ENCODE measurements at places on chromosomes 6 and 20.
A peak's percentile ranks its signal among the peaks of the same experiment; 100 is the strongest.

DNA sequence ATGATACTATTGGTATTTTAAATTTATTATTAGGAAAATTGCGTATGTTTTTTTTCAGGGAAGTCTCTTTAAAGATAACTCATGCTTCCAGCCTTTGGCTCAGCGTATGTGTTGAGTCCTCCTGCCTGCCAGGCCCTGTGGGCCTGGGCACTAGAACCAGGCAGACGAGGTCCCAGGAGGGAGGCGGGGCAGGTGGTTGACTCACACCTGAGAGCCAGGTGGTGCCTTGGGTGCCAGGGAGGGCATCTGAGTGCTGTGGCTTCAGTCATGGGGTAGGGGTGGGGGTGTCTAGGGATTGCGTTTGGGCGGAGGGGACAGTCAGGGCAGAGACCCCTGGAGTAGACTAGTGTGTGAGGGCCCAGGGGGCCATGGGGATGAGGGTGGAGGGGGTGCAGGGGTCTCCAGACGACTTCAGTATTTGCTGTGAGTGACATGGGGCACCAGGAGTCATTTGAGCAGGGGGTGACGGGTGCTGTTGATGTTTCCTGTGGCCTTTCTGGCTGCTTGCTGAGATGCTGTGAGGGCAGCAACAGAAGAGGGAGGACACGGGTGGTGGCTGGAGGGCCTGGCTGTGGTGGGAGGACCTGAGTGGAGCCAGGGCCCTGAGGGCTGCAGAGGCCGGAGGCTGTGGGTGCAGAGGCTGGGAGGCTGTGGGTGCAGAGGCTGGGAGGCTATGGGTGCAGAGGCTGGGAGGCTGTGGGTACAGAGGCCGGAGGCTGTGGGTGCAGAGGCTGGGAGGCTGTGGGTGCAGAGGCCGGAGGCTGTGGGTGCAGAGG is 14.8 kb upstream of the ADRM1 start:
- DNase-seq, result no peak

GRCh38 chr6:112338166-112338709 is 8.9 kb upstream of the RFPL4B start:
- DNase-seq, result no peak

GRCh38 chr6:38387971-38388370 is 251.8 kb downstream of the BTBD9 start:
- no peak for DNase-seq

GRCh38 chr20:10521068-10521831 is 86.1 kb downstream of the SLX4IP start:
- DNase-seq, result no peak

DNA sequence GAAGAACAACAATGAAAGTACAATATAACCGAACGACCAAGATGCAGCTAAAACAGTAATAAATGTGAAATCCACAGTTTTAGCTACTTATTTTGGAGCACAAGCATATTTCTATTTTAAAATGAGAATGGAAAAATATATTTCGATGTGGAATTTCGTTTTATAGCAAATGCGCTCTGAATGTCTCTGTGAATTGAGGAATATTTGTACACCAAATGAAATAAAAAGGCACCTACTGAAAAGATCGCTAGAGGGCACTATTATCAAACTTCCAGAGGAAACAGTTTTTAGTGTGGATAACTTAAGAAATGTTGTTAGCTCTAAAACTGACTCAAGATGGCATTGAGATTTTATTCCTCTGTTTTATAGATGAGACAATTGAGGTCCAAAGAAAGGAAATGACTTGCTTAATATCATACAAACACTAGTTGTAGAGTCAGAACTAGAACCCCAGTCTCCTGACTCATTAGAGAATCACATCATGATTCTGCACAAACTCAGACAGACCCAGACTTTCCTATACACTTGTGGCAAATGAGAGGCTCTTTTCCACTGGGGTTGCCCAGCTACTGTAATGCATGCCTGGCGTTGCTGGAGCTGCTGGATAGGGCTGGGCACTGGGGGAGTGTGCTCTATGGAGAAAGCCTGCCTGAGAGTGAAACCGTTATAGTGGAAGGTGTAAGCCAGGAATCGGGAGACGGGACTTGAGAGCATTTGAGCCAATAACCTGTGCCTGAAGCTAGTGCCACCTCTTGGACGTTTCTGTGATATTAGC is 51.9 kb downstream of the GCLC start:
- no peak for DNase-seq

- no peak for DNase-seq
These were observed 572 bp upstream of the ZDHHC14 start for GRCh38 chr6:157380458-157380778.

- no peak for DNase-seq
These were observed 11.9 kb downstream of the DACT2 start for GRCh38 chr6:168307695-168308021.

- no peak for DNase-seq
These were observed 22.7 kb upstream of the HLA-DQA1 start for GRCh38 chr6:32614366-32615081.

DNA sequence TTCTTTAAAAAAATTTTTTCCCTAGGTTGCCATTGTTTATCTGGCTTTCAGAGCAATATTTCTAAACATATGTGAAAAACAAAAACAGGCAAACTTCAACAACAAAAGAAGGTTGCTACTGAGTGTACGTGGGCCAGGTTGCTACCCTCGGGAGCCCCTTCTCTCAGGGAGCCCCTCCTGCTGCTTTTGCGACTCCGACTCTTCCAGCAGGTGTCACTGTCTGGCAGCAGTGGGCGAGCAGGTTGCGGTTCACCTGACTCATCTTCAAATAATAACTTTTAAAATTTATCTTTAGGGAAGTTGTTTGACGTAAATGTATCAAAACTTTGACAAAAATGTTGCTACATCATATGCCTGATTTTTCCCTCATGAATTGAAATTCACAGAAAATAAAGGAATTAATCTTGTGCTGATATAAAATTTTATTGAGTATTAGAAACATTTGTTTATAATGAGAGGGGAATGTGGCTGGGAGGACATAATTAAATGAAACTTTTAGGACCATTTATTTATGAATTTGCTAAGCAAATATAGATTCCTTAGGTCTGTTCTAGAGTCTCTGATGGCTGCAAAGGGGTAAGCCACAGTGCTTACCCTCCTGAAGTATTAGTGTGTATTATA is 138.8 kb downstream of the HIVEP1 start:
- DNase-seq, result peak; percentile 24

GRCh38 chr6:36715469-36715868 is 17.8 kb downstream of the RAB44 start:
- no peak for DNase-seq

- DNase-seq, result no peak
These were observed 5.4 kb downstream of the ADA start for GRCh38 chr20:44646023-44646640.

- DNase-seq, result no peak
These were observed 51.3 kb upstream of the NRN1 start for GRCh38 chr6:6058054-6058444.

DNA sequence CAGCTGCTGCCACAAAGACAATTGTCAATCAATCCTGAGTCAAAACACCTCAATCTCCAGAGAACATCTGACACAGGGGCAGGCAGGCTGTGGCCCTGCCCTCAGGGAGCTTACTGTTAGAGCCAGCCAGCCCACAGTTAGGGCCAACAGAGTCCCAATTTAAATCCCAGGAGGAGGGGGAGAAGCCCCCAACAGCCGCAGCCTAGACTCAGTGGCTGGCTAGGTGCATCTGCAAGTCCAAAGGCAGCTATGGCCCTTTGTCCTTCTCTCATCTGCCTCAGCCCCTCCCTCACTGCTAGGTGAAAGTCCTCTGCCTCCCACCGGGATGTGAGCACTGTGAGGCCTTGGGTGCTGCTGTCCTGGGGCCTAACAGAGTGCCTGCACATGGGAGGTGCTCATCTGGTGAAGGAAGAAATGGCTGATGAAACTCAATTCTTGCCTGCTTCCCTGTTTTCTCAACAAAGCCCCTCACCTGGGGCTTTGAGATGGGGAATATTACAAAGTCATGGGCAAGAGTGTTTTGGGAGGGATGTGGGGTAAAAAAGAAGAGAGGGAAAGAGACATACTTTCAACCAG is 33.7 kb upstream of the VEGFA start:
- no peak for DNase-seq

DNA sequence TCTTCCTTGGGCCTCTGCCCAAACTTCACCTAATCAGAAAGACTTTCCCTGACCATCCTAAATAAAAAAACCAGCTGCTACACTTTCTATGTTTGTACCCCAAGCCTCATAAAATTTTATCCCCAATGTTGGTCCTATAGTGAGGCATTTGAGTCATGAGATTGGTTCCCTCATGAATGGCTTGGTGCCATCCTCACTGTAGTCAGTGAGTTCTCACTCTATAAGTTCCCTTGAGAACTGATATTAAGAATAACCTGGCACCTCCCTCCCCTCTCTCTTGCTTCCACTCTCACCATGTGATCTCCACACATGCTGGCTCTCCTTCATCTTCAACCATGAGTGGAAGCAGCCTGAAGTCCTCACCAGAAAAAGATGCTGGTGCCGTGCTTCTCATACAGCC is 316.9 kb upstream of the PRDM1 start:
- no peak for DNase-seq

All from activated CD8-positive, alpha-beta memory T cell treated with anti-CD3 and anti-CD28 coated beads for 1 hour (primary cell).